Pons (tissue), 1 donor: ENCODE measurements at places on chromosomes 16 and 17.

DNA sequence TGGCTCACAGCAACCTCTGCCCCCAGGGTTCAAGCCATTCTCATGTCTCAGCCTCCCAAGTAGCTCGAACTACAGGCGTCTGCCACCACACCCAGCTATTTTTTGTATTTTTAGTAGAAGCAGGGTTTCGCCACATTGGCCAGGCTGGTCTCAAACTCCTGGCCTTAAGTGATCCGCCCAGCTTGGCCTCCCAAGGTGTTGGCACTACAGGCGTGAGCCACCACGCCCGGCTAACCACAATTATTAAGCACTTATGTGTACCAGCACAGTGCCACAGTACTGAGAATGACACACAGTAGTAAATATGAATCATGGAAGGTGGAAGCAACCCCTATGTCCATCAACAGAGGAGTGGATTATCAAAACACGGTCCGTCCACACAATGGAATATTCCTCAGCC is 49.8 kb downstream of the COTL1 start:
- no peak for DNase-seq

- DNase-seq = no peak
Observed at GRCh38 chr16:86946396-86946795, 368.0 kb downstream of the FOXL1 start.

DNA sequence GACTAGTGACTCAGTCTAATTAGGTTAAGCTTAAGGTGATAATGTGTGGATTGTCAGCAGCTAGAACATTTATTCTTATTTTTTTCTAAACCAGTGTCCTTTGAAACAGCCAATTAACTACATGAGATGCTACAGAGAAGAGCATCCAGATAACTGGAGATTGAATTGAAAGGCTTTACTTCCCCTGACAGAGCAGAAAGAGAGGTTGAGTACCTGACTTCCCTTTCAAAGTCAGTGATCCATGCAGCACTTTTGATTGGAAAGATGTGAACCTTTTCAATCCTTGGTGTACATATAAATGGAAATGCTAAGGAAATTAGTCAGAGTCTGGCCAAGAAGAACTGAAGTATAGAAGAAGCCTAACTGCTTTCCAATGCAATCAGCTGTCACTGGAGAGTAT is 653.8 kb downstream of the CDH8 start:
- no peak for DNase-seq

DNA sequence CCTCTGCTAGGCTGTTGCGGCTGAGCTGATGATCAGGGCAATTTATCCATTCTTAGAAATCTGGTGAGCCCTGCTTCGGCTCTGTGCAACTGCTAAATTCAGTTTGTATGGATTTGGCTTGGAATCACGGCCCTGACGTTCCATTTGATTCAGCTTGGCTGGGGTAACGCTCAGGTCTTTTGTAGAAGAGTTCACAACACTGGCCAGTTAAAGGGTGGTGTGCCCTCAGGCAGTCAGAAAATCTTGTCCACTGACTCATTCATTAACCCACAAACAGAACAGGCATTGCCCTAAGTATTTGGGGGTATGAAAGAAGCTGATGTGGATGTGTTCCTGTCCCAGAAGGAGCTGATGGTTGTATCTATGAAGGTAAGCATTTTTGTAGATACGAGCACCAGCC is 53.9 kb downstream of the GNAO1 start:
- DNase-seq = no peak

GRCh38 chr16:85782451-85782850 is 16.9 kb downstream of the EMC8 start:
- DNase-seq = peak; percentile 27

GRCh38 chr17:77319211-77320043 is 178.7 kb downstream of the SEC14L1 start:
- DNase-seq = no peak
